Stimulated activated CD8-positive, alpha-beta memory T cell treated with anti-CD3 and anti-CD28 coated beads, Interleukin-4, amount 100 ng/mL, for 1 hour (primary cell): ENCODE measurements at places on chromosomes 7 and 10.

GRCh38 chr7:42677751-42678699 lies 233.8 kb downstream of the C7orf25 start:
- no peak for DNase-seq

DNA sequence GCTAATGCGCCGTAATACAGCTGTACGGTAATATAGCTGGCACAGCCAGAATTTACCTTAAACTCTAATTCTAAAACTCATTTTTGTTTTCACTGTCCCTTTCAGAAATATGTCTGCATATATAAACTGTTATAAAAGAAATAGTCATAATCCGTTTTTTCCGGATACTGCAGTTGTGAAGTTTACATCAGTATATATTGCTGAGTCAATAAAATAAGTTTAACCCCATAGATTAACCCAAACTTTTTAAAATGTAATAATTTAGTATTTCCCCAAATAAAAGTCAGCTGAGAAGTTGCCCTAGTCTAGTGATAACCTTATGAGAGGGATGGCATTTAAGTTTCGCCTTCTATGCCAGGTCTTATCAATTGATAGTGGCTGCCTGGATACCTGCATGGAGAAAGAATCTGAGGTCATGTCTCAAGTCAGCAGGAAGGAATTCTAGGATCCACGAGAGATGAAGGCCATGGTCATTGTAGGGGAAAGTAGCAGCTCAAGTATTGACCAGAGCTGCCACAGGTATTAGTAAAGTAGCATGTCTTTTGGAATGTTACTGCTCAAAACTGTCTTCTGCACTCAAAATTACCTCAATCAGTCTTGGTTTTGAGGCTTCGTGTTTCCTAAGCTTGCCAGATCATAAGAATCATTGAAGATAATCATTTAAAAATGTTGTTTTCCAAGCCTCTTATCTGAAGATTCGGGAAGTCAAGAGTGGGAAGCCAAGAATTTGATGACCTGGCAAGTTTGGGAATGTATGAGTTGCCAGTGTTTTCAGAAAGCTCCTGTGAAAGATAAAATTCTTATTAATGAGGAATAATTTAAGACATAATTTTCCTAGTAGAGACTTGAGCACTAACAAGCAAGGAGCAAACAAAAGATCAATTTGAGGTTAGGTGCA lies 10.8 kb downstream of the PRPS1L1 start:
- DNase-seq, result no peak

DNA sequence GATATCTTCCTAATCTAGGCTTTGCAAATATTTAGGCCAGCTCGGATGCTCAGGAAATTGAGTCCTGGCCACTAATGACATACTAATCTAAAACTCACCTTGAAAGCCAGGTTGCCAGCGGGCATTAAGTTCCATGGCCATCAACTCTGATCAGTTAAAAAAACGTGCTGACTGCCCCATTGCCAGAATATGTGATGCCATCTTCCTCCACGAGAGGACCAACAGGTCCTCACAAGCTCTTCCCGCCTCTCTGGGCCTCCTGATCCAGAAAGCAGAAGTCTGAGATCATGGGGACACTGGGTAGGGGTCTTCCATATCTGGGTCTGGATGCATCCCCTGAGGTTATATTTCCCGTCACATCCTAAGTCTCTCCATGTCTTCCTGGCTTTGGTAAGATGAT lies 311.3 kb downstream of the TCERG1L start:
- no peak for DNase-seq

GRCh38 chr7:135920478-135920877 lies 56.7 kb downstream of the MTPN start:
- no peak for DNase-seq

GRCh38 chr10:81348003-81348402 lies 527.0 kb upstream of the NRG3 start:
- DNase-seq, result no peak

GRCh38 chr7:134726581-134726980 lies 52.9 kb upstream of the CALD1 start:
- no peak for DNase-seq

- no peak for DNase-seq
Measured at GRCh38 chr10:1624240-1624639, 113.1 kb downstream of the ADARB2 start.

DNA sequence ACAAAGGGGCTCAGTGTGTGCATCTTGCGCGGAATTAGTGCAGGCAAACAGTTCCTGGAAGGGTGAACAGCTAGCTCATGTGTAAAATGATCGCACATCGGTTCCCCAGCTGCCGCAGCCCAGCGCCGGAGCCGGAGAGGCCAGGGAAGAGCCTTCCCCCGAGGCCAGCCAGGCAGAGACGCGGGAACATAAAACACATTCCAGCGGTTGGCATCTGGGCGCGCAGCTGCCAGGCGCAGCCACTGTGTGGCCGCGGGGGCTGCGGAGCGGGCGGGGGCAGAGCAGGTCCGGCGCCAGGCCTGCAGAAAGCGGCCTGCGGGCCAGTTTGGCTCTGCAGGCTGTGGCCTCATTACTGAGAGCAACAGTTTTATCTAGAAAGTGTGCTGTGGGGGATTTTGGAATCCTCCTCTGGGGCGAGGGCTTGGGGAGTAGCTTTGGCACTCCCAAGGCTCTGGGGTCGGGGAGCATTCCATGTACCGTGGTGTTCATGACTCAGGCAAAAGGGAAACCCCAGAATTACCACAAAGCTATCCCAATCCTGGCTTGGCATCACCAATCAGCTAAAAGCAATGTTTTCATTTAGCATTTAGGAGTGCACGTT lies 74.3 kb downstream of the SAMD9 start:
- DNase-seq, result no peak
